Fibroblast of villous mesenchyme (primary cell): ENCODE measurements at places on chromosomes 7 and 10. TPM values are rescaled to one million over a fixed set of nuclear protein-coding genes. Genes with fewer than 3 reads are reported as not detected.

DNA sequence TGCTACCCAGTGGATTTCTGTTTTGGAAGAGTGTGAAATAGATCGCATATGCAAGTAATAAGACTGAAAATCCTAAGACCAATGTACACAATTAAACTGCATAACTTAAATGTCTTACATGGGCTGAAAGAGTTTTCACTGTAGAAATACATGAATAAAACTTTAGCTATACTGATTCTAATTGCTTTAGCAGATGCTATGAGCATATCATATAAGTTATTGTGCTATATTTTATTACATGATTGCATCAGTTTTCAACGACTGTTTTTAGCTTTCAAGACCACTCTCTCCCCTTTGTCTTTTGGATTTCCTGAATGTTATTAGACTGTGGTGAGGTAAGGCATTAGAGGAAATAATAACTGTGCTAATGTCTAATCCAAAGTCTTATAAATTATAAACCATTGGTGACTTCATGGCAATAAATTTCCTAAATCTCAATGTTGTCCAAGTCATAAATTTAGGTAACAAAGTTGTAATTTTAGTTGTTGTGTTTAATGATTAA, 124.5 kb downstream of the SEMA3A start:
- DNase-seq: no peak

DNA sequence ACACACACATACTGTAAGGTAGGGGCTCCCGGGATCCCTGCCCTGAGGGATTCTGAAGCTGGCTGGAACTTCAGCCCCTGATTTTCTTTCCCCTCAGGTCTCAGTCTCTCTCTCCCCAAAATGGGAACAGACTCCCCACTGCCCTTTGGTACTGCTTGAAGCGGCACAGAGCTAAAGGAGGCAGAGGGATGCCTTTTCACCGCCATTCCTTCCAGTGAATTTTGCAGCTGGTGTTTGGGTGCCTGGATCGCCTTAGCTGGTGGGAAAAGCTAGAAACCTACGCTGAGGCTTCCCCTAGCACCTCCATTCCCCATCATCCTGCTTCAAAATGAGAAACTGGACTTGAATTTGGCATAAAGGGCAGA, 2.7 kb upstream of the CUEDC2 start:
- DNase-seq: no peak

GRCh38 chr10:116045366-116046356, 227.3 kb downstream of the GFRA1 start:
- DNase-seq: no peak

The ADAM12 gene
- total RNA-seq: 22.5 and 129 TPM in 2 replicates

DNA sequence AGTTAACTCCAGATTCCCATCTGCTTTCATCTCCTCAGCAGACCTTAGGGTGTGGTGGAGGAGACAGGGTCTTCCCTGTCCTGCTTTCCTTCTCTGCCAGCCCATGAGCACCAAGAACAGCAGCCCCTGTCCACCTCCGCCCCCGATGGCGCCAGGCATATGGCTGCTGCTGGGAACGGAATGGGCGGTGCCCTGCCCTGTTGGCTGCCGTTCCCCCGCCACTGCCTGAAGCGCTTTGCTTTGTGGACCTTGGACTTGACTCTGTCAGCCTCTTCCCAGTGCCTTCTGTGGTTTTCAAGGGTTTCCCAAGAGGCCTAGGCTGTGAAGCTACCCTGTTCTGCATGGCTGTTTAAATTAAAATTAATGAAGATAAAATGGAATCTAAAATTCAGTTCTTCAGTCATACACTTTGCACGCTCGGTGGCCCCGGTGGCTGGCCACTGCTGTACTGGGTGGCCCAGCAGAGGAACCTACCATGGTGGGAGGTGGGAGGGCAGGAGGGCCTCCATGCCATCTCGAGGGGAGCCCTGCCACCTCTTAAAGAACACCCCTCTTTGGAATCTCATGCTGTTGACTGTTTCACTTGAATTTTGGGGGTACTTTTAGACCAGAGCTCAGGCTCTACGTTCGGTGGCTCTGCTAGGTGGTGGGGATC, 78.7 kb downstream of the NKX6-2 start:
- DNase-seq: no peak

The PIK3CG gene
- 0.43 and 0.64 TPM in 2 replicates for total RNA-seq

The CADPS2 gene
- 13.9 and 27.2 TPM in 2 replicates for total RNA-seq

GRCh38 chr10:78953113-78953798, 115.5 kb upstream of the ZMIZ1 start:
- peak; percentile 63 for DNase-seq
